ENCODE measurements at places on chromosomes 6 and 20.

GRCh38 chr6:11563793-11564192, 26.2 kb downstream of the TMEM170B start:
- no peak for DNase-seq

DNA sequence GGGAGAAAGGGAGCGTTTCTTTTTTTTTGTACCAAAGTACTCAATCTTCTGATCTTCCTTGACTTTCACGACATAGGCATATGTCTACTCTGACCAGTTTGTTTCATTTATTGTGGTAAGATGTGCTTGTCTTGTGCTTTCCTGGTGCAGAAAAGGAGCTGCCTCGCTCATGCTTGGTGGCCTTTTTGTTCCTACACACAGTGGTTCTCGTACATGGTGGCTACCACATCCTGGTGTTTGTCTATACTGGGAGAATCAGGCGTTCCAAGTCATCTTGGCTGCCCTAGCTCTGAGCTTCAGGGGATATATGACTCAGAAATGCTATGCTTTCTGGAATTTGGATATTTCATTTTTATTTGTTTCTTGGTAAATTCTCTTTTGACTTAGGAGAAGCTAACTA, 31.8 kb downstream of the MYB start:
- DNase-seq = no peak

DNA sequence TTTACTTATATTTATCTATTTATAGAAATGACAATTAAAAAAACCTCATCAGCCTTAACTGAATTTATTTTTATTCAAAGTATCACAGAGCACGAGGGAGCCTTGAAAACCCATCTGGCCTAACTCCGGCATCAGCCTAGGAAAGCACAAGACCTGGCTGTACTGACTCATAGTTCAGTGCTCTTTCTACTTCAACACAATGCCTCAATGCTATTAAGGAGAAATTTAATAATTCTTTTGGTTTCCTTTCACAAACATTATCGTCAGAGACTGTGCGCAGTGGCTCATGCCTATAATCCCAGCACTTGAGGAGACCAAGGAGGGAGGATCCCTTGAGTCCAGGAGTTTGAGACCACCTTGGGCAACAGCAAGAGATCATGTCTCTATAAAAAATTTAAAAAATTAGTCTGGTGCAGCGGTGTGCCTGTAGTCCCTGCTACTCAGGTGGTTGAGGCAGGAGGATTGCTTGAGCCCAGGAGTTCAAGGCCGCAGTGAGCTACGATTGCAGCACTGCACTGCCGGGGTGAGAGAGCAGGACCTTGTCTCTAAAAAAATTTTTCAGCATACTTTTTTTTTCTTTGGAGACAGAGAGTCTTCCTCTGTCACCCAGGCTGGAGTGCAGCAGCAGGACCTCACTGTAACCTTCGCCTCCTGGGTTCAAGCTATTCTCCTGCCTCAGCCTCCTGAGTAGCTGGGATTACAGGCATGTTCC, 1.9 kb upstream of the SASH1 start:
- DNase-seq = no peak

DNA sequence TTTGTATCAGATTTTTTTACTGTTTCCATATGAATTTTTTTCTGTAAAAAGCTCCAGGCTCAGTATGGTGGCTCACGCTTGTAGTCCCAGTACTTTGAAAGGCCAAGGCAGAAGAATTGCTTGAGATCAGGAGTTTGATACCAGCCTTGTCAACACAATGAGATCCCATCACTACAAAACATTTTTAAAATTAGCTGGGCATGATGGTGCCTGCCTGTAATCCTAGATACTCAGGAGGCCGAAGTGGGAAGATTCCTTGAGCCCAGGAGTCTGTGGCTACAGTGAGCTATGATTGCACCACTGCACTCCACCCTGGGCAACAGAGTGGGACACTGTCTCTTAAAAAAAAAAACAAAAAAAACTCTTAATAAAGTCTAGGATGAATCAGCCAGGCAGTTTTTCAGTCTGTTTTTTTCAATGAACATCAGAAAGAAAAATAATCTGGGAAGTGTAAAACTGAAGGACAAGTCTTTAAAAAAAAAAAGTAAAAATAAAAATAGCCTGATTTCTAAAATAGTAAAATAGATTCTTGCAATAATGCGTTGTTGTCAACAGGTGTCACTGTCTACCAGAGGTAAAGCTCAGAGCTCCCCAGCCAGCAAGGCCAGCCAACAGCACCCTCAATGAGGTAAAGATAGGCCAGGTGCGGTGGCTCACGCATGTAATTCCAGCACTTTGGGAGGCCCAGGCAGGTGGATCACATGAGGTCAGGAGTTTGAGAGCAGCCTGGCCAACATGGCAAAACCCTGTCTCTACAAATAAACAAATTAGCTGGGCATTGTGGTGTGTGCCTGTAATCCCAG, 9.3 kb upstream of the ATG5 start:
- DNase-seq = no peak

DNA sequence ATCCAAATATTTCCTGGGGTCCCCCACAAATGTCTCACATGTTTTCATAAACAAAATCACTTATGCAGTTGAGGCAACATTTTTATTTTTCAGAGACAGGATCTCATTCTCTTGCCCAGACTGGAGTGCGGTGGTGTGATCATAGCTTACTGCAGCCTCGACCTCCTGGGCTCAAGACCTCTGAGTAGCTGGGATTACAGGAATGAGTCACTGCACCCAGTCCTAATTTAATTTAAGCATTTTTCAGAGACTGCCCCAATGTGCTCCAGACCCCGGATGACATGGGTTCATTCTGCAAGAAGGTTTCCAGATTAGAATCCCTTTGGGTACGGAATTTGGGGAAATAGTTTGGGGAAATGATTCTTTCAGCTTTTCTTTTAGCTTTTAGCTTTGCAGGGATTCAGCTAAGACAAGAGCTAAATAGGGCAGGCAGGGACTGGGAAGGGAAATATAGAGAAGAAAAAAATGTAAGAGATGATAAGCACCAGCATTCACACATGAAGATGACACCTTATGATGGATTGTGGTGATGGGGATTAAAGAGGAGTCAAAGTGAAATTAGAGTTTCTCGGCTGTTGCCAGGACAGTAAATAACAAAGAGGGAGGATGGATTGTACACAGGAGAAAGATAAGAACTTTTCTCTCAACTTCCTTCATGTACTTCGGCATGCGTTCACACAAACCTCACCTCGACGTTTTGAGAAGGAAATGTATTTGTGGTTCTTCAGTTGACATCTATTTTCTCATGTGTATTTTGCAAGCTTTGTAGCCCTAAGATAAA, 169.4 kb upstream of the TAB2 start:
- no peak for DNase-seq

DNA sequence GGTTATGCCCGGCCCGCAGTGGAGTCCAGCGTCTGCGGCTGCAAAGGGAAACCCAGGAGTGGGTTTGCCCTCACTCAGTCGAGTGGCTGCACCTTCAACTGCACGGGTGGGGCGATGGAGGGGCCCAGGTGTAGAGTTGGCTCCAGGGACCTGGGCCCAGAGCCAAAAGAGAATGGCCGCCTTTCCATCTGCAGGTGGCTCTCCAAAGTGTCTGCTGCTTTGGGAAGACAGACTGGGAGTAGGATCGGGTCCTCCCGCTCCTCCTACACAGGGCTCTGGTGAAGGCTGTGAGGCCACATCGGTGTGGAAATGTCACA, 80.1 kb downstream of the PTPN1 start:
- no peak for DNase-seq

DNA sequence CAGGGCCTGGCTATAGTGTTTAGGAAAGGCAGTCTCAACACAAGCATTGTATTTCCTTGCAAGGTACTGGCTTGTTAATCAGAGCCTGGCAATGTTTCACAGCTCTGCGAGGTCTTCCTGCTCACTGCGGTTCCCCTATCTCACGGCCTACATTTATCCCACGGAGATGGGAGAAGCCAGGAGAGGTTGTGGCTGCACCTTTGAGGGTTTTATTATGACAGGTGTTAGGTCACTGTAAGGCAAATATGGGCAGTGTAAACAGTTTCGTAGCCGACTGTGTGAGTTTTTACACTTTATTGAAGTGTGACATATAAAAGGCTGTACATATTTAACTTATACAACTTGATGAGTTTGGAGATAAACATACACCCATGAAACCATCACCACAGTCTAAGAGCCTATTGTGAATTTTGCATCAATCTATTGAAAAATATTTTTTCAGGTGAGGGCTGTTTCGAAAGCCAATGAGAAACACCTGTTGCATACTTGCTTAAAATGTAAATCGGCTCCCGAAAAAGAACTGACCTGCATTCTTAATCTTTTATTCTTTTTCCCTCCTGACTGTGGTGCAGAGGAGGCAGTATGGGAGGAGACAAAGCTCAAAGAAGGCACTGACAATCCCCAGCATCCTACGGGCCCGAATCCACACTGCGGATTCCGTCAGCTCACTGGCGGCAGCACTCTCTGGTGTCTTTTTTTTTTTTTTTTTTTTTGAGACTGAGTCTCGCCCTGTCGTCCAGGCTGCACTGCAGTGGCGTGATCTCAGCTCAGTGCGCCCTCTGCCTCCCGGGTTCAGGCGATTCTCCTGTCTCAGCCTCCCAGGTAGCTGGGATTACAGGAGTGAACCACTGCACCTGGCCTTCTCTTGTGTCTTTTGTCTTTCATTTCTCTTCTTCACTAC, 7.5 kb upstream of the RBM38 start:
- no peak for DNase-seq

- no peak for DNase-seq
Measured at GRCh38 chr6:102764317-102764716, 1370.8 kb downstream of the GRIK2 start.

GRCh38 chr6:38739532-38739931, 24.4 kb downstream of the DNAH8 start:
- DNase-seq = no peak

GRCh38 chr20:13142143-13142542, 78.9 kb upstream of the ISM1 start:
- DNase-seq = no peak

DNA sequence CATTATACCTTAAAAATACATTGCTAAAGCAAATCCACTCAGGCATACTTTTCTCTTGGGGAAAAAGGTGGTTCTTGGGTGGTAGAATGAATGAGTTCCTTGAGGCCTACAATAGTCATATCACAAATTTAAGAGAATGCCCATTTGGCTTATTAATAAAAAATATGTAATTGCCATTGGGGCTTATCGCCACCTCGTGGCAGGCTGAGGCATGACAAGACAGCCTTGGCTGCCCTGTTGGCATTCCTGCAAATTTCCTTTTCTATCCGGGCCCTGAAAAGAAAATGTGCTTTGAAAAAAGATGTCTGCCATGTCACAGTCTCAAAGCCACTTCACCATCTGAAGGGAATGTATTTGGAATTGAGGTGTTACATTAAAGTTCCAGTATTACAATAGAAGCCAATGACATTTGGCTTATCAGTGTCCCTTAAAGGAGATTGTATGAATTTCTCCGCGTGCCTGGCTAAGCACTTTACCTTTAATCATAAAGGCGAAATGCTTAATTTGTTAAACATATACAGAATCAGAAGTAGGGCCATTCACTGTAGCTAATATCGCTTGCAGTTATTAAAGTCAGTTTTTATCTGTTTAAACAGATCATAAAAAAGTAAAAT, 188.3 kb upstream of the ZFP64 start:
- no peak for DNase-seq

DNA sequence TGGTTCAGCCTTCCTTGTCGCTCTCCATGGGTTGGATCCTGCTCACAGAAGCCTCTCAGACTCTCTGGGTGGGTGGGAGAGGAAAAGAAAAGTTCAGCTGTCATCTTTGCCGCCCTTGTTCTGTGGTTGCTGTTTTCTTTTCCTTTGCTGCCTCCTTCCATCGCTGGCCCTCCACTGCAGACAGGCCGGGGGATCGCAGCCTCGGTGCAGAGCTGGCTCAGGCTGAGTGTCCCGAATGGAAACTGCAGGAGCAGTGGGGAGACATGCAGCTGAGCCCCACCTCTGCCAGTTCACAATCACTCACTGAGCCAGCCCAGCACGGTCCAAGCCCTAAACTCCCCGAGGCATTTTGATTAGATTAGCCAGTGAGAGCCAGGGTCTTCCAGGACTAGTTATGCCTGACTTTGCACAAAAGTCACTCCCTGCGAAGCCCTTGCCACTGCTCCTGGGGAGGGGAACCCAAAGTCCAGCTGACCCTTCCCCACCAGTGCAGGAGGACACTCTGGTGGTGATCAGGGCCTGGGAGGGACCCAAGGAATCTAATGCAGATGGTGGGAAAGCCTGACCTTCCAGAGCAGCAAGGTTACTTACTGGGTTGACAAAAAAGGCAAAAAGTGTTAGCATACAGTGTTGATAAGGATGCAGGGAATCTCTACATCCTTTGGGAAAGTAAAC, 14.0 kb downstream of the NRN1 start:
- no peak for DNase-seq

DNA sequence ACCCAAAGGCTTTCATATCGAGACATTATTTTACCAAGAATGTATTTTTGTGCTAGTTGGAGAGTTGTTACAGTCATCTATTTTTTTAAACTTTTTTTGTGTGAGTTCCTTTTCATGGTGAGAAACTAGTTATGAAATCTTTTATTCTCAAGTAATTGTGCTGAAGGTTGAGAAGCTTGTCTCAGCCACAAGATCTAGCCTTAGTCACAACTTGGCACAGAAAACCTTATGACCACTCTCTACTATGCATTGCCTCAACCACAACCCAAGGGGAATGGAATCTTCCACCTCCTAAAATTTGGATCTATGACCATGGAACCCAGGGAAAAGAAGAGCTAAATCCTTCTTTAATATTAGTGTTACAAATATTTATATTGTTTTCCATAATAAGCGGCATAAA, 58.5 kb downstream of the HS3ST5 start:
- DNase-seq = no peak

Data from NCI-H187 treated with DMSO at 0.1 percent for 48 hours (cell line).